ENCODE measurements at places on chromosomes 6 and 20.

- no peak for DNase-seq
Observed at GRCh38 chr20:50513169-50514034, 3.2 kb downstream of the PTPN1 start.

- no peak for DNase-seq
Observed at GRCh38 chr6:16132909-16133308, 4.0 kb downstream of the MYLIP start.

GRCh38 chr6:28489366-28490204 lies 26.0 kb downstream of the GPX6 start:
- peak; percentile 67 for DNase-seq

DNA sequence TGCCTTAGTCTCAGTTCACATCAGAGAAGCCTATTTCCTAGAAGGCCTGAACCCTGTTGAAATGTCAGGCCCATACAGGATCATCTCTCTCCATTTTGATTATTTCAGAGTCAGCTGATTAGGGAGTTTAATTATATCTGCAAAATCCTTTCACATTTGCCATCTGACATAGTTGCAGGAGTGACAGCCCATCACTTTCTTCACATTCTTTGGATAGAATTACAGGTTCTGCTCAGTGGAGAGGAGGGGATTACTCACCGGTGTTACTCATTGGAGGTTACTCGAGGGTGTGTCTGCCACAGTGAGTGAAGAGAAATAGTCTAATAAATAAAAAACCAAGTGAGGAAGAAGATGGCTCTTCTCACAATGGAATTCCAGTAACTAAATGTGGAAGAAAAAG lies 216.8 kb downstream of the TMEM242 start:
- no peak for DNase-seq

DNA sequence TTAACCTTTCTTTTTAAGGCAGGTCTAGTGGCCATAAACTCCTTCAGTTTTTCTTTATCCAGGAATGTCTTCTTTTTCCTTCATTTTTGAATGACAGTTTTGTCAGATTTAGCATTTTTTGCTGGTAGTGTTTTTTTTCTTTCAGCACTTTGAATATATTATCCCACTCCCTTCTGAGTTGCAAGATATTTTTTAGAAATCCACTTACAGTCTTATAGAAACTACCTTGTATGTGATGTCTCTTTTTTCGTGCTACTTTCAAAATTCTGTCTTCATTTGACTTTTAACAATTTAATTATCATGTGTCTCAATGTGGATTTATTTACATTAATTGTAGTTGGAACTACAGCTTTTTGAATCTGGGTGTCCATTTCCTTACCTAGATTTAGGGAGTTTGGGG lies 284.4 kb upstream of the RNF217 start:
- no peak for DNase-seq

GRCh38 chr6:169838346-169839028 lies 87.1 kb downstream of the ERMARD start:
- peak; percentile 10 for DNase-seq

DNA sequence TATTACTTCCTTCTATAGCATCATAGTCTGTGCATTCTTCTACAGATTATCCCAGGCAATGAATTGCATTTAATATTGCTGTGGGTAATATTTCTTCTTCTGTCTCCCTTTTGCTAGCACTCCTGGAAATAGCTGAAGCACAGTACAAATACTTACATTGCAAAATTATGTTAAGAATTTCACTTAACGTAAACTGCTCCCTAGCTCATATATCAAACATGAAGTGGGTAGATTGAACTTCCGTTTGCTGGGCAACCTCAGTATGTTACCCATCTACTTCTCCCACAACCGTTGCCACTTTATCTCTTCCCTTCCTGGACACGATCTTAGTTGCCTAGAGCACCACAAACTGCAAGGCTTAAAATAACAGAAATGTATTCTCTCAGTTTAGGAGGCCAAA lies 963.3 kb downstream of the KIF16B start:
- no peak for DNase-seq

- peak; percentile 44 for DNase-seq
Observed at GRCh38 chr20:40197691-40198090, 491.3 kb downstream of the MAFB start.

GRCh38 chr20:62461834-62462233 lies 14.0 kb downstream of the GATA5 start:
- no peak for DNase-seq

- peak; percentile 86 for DNase-seq
Observed at GRCh38 chr6:30744054-30744805, at the start of gene IER3. Gene IER3 (minus strand): TSS chr6:30744547. CDS start chr6:30744518, 29 bp downstream.

GRCh38 chr20:61340157-61340556 lies 88.1 kb downstream of the CDH4 start:
- DNase-seq, result no peak

- DNase-seq, result no peak
Observed at GRCh38 chr6:166333172-166333995, 9.0 kb downstream of the SFT2D1 start.

DNA sequence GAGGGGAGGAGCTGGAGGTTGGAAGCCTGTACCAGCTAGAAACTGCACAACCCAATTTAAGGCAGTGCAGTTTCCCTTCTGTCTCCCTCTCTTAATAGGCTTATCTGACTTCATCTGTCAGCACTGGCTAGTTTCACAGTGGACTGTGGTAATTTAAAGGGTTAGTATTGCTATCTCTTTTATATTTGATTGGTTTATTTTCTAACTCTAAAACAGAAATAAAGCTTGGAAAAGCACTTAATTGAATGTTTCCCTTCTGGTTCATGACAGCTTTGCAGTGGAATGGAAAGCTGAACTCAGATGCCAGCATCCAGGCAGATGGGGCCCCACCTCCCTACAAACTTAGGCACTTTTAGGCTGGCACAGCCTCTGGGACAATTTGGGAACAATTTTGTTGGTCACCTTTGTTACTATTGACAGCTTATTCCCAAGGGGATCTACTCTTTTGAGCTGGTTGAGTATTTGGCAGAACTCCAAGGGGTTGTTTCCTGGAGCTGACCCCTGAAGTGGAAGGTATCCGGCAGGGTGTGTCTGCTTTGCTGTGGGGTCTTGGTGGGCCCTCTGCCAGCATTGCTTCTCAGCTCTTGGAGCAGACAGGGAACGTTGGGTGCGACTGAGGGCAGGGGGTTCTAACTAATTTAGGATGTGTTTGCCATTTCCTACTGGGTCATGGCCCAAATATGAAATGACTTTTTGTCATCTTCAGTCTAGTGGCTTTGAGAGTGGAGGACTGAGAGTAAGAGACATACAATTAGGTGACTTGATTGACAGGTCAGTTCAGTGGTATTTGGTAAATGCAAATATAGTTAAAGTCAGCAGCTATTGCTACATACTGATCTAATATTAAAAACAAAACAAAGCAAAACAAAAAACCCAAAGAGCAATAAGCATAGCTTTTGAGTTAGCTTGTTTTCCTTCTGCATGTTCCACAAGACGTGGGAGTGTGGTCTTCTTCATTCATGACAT lies 9.3 kb downstream of the SH3BGRL2 start:
- DNase-seq, result no peak

DNA sequence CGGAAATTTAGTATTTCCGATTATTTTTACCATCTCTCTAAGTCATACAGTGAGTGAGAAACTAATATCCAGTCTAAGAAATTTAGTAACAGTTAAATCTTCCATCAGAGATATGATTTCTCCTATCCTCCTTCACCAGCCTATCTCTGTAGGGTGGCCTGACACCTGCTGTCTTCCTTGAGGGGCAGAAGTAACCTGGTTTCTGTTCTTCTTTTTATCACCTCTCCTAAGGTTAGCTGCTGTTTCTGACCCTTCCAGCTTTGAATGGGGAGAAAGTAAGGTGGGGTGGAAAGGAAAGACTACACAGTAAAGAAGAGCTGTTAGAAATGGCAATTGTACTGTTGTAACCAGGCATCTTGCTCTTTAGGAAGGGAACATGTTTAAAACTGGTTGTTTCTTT lies 447.7 kb downstream of the PHF3 start:
- no peak for DNase-seq

DNA sequence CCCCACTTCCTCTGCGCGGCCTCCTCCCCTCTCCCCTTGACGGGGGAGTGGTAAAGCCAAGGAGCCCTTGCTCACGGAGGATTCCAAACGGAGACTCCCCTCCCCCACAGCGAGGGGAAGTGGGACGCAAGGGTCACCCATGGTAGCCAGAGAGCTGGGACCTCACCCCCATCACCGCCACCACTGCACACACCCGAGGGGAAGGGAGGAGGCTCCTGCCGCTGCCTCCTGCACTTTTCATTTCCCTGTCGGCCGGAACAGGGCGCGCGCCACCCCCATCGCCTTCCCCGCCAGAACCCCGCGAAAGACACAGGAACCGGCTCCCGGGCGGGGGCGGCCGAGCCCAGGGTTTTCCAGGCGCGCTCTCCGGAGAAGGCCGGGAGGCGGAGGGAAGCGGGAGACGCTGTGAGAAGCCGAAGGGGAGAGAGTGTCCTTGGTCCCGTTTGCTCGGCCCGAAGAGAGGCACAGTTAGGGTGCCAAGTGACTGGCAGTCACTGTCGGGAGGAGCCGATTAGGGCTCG lies 789 bp downstream of the CCND3 start:
- DNase-seq, result peak; percentile 68

DNA sequence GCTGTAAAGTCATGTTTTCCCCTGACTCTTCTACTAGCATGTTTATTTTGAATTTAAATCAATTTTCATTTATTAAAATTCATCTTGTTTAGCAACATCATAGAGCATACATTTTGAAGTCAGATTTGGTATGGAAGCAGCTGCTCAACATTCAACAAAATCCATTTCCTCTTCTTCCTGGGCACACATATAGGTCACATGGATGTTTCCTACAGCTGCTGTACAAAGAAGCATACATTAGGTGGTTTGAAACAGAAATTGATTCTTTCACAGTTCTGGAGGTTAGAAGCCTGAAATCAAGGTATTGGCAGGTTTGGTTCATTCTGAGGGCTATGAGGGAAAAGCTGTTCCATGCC lies 495.2 kb downstream of the RFPL4B start:
- no peak for DNase-seq

DNA sequence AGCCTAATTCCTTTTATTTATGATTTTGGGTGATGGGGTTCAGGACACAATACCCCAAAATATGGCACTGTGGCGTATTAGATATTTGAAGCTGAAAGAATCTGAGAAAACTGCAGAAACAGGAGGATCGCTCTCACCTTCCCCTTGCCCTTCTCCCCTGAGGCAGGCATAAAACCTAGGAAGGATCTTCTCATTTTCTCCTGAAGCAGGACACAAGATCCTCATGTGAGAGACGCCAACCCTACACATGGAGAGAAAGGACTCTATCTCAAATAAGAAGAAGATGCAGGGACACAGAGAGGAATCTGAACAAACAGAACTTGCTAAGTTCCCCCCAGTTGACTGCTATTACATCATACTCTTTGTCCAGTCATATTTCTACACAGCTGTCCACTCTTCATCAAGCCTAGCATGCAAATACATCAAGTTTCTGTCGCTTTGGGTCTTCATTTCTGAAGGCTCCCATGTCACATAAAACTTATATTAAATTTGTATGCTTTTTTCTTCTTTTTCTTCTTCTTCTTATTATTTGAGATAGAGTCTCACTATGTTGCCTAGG lies 109.0 kb downstream of the DTNBP1 start:
- DNase-seq, result no peak

GRCh38 chr6:68771426-68771825 lies 136.3 kb downstream of the ADGRB3 start:
- no peak for DNase-seq

DNA sequence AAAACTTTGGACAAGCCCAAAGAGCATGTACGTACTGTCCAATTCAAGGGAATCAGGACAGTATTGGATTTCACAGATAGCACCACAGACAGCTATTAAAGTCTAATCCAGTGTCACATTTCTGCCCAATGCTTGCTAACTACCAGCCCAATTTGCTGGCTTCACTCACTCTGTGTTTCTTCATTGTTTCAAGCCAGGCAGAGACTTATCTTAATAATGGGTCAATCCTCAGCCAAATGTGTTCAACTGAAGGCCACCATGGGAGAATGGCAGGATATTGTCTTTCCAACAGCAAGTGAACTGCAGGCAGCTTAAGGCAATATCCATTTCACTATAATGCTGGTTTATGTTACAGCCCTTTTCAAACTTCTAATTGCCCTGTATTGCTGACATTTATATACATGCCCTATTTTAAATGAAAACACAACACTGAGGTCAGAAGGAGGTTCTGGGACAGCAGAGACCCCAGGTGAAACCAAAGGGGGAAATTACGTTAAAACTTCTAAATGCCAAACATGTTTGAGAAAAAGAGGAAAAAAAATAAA lies 142.1 kb upstream of the RSPO3 start:
- no peak for DNase-seq

GRCh38 chr6:14622085-14622484 lies 504.5 kb downstream of the CD83 start:
- DNase-seq, result no peak
